Omental fat pad (tissue), 4 donors: ENCODE measurements at places on chromosomes 7 and 10. TPM values are rescaled to one million over a fixed set of nuclear protein-coding genes. Genes with fewer than 3 reads are reported as not detected.

DNA sequence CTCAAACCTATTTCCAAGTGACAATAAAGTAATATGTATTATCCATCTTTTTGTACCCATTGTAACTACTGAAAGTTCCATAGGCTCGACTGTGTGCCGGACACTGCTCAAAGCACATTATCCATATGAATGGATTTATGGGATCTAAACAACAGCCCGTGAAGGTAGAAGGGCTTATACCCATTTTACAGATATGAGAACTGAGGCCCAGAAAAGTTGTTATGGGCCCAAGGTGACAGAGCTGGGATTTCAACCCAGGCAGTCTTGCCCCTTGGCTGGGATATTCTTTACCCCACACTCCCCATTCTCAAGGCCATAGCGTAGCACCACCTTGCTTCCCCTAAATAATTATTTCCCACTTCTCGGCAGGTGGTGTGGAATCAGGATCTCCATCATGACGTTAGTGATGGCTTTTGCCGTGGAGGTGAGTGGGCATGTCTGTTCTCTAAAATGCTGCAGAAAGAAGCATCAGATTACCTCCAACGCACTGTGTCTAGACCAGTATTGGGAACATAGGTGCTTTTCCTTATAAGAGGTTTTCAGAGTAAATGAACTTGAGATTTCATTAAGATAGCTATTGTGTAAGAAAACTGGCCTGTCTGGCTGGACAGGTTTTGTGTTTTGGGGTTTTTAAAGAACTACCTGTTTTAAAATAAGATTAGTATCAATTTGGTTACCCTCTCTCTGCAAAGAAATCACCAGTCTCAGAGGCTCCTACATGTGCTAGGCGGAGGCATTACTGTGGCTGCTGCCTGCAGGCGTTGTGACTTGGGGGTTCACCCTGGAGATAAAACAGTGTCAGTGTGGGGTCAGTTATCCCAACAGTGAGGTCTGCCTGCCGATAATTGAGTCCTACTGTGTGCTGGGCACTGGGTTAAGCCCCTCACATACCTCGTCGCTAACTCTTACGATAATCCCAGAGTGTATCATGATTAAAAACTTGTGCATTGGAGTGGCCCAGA, 85.1 kb upstream of the SDK1 start:
- DNase-seq = no peak

The OR2A1 gene
- not detected for total RNA-seq

DNA sequence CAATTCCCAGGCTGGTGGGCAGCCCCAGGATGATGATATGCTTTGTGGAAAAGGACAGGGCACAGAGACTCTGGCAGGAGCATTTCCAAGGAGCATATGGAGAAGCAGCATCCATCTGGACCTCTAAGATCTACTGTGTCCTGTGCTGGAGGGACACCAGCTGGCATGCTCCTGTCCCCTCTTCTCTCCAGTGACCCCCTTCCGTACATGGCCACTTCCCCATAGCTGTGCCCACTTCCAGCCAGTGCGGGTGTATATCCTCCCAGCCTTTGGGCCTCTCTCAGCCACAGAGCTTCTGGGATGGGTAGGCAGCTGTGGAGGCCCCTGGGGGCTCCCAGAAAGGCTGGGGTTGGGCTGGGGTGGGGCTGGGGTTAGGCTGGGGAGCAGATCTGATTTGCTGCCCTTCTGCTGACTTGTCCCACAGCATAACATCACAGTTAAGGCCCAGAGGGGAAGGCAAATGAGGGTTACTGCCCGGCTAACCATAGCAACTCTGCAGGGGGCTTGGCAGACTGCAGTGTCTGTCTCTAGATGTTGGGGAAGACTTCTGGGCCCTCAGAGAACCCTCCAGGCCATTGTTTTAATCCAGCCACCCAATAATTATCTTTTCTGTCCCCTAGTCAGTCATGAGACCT, 6.3 kb downstream of the NPFFR1 start:
- no peak for DNase-seq

The MYL10 gene
- total RNA-seq = not detected

DNA sequence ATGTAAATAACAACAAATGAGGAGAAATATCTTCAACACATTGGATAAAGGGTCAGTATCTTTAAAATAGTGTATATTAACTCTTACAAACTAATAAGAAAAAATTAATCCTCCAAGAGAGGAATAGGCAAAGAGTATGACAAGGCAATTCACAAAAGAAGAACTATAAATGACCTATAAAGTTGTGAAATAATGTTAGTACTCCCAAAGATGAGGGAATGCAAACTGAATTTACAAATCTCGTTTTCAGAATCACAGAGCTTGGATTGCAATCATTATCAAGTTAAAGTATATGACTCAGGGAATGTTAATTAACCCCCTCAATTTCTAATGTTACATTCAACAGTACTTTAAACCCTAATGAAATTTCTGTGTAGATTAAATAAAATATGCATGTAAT, 87.3 kb upstream of the TARP start:
- no peak for DNase-seq
